ENCODE measurements at places on chromosomes 12 and 14. TPM values are rescaled to one million over a fixed set of nuclear protein-coding genes. Genes with fewer than 3 reads are reported as not detected.

Gene KCNA1
- not detected for total RNA-seq

Gene JPH4
- not detected for total RNA-seq

Gene ABHD4
- 13.0 TPM for total RNA-seq

Gene NRIP2
- total RNA-seq: not detected

Gene PNN
- total RNA-seq: 105 TPM

Gene GDF3
- total RNA-seq: not detected

Gene IRF2BPL
- total RNA-seq: 38.5 TPM

Gene GALNT6
- total RNA-seq: 30.0 TPM

Gene SPIC
- not detected for total RNA-seq

Gene B3GNT4
- 1.6 TPM for total RNA-seq

Gene TC2N
- total RNA-seq: 163 TPM

Gene JAG2
- 3.2 TPM for total RNA-seq

Gene SDR9C7
- total RNA-seq: not detected

Gene BCL2L14
- 3.4 TPM for total RNA-seq

Gene TPPP2
- not detected for total RNA-seq

Gene CLEC2A
- not detected for total RNA-seq

All from activated naive CD8-positive, alpha-beta T cell treated with anti-CD3 and anti-CD28 coated beads, Interleukin-2, amount 10 ng/mL, durations not matched to agents 7 days and 5 days (primary cell).